Fibroblast of skin of abdomen (primary cell): ENCODE measurements at places on chromosomes 7 and 10.

GRCh38 chr10:60138842-60139241 is 232.5 kb upstream of the CCDC6 start:
- no peak for DNase-seq

DNA sequence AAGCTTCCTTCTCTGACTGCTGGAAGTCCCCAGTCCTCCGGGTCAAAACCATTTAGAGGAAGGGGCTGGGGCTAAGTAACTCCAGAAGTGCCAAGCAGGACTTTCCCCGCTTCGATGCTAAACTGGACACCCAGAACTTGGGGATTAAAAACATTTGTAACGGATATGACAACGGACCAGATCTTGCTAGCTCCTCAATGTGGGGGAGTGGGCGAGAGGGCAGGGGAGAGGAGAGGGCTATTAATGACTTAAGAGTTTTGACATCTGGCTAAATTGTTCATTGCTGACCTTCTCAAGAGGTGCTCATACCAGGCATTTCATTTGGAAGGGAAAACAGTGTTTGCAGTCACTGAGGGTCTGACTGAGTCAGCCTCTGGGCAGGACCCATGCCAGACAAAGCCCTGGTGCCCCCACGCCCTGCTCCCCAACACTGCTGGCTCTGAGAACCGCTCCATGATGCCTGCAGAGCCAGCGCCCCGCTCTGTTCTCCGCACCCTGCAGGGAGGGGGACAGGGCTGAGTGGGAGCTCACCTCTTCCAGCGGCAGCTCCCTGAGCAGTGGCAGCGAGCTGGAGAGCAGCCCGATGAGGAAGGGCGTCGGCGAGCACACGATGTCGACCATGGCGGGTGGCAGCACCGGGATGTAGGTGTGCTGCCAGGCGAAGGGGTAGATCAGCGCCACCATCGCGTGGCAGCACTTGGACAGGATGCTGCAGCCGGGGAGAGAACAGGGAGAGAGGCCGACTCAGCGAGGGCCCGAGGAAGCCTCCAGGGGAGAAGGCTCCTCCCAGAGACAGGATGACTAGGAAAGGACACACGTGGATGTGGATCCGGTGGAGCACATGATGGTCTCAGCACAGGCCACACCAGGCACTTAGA is 47.7 kb upstream of the MKRN1 start:
- no peak for DNase-seq

GRCh38 chr7:19020062-19020461 is 97.4 kb downstream of the TWIST1 start:
- DNase-seq = peak; percentile 17

GRCh38 chr7:44637788-44638594 is 31.6 kb downstream of the OGDH start:
- peak; percentile 70 for DNase-seq

DNA sequence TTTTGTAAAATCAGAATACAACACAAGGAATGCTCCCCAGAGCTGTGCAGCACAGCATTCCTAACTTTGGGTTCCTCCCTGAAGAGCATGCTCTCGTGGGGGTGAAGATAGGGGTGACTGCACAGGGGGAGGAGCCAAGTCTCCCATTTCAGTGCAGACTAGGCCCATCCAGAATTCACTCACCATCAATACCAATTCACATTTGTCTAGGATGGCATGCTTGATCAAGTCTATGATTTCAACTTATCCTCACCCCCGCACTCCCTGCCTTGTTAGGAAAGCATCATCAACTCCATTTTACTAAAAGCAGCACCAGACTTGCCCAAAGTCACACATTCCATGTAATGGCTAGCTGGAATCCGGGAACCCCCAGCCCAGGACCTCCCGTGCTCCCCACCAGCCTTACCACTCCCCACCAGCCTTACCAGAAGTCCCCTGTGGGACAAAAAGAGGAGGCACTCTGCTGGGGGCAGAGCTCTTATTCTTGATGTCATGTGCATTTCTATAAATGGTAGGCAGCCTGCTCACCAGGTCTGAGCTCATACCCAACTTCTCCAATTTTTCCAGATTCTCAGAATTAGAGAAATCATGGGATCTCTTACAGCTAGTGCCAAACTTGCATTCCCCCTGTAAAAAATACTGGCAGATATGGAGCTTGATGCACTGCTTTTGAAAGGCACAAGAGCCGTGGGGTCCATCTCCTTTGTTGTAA is 6.2 kb downstream of the PARP12 start:
- DNase-seq = no peak

GRCh38 chr10:31650010-31650409 is 278.6 kb downstream of the ARHGAP12 start:
- DNase-seq = peak; percentile 94

GRCh38 chr7:129160161-129160905 is 15.8 kb downstream of the TSPAN33 start:
- no peak for DNase-seq

GRCh38 chr10:5956146-5956936 is 21.0 kb downstream of the IL15RA start:
- no peak for DNase-seq

DNA sequence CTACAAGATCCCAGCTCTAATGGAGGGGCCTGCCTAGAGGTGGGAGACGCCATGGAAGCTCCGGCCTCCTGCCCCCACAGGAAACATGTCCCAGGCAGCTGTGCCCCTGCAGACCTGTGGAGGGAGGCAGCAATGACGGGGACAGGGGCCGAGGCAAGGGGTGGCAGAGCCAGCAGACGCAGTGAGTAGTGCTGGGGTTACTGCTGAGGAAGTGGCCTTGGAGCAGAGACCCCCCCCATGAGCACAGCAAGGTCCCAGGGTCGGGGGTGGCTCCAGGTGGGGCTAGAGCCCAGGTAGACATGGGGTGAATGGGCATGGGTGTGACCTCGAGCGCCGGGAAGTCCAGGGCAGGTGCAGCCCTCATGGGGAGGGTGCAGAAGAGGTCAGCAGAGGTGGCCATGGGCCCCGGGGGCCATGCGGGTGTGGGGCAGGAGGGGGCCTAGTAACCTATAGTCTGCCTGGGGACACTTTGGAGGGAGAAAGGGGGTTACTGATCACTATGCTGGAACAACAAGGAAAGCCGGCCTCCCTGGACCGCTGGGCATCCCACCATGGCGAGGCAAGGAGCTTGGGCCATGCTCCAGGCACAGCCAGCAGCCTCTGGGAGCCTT is 45.5 kb downstream of the JAKMIP3 start:
- DNase-seq = no peak

DNA sequence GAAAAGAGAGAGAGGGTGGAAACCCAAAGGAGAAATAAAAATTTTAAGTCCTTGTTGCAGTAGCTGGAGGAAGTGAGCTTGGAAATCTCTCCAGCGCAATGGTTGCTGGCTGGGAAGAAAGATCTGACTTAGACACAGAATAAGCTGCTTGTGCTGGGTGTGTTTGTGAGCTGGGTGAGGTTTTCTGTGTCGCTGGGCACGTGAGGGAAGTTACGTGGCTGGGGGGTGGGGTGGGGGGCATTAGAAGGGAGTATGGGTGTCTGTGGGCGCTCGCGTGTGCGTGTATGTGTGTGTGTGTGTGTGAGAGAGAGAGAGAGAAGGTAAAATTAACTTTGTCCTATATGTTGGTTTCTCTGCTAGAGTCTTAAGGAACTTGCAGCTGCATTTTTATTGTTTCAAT is 11.6 kb downstream of the TCF7L2 start:
- no peak for DNase-seq

GRCh38 chr10:106440355-106440754 is 724.2 kb downstream of the SORCS1 start:
- DNase-seq = peak; percentile 77

- DNase-seq = no peak
Measured at GRCh38 chr7:55565681-55566080, 6.6 kb downstream of the VOPP1 start.

- no peak for DNase-seq
Measured at GRCh38 chr10:126948355-126949160, 43.3 kb downstream of the DOCK1 start.

GRCh38 chr7:13259930-13260329 is 572.5 kb downstream of the ARL4A start:
- DNase-seq = no peak

DNA sequence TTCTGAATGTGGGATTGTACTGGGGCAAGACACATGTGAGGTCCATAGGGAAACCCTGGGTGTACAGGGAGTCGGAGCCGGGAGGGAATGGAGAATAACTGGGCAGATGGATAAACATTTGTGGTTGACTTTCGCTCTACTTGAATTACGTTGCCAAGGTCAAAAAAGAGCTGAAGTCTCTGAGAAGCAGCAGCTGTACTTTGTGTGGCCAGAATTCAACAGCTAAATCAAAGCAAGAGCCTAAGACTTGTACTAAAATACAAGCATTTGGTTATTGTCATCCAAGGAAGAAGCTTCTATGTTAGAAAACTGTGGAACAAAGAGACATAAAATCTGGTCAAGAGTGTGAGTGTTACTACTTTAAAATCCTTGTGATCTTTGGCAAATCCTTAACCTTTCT is 457.2 kb downstream of the ARL4A start:
- peak; percentile 6 for DNase-seq

- DNase-seq = no peak
Measured at GRCh38 chr10:22997096-22997495, 69.2 kb downstream of the ARMC3 start.

DNA sequence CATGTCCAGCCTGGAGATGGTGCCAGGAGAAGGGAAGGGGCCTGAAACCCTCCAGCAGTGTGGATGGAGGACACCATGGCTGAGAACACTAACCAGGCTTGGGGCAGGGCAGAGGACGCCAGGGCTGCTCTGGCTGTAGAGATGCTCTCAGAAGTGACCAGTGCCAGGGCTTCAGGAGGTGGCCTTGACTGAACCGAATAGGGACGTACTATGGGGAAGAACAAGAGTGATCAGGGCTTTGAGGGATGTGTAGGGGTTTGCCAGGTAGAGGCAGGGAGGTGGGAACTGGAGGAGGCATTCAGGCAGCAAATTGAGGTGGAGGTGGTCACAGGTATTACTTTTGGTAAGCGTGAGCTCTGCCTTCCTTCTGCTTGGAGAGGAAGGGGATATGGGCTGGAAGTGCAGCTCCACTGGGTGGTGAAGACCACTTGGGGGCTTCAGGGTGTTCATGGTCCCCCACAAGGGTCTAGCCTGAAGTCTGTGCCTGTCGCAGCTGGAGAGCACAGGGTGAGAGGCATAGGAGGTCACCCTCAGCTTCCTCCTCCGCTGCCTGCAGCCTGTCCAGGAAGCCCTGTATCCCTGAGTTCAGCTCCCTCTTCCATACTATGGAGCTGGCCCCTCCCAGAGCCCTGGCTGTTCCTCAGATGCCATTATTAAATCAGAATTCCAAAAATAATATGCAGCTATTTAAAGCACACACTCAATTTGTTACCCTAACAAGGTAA is 27.8 kb downstream of the ADCY1 start:
- no peak for DNase-seq

DNA sequence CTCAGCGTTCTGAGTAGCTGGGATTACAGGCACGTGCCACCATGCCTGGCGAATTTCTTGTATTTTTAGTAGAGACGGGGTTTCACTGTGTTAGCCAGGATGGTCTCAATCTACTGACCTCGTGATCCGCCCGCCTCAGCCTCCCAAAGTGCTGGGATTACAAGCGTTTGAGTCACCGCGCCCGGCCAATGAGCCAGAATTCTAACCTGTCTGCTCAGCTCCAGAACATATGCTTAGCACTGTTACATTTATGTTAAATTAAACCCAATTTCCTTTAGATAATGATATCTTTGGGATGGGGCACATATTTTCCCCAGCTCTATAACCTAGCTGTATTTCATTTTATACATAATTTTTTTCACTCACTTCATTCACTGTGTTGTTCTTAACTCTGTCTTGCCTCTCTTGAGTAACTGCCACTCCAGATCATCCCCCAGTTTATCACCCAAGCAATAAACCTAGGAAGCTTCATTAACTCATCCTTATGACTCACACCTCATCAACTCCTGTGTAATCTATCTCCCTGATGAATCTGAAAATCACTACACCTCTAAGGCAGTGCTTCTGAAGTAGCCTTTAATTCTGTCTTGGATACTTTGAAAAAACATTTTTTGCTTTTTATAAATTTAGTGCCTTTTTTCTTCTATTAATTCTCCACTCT is 559.7 kb upstream of the ZWINT start:
- DNase-seq = no peak

GRCh38 chr7:66804001-66804400 is 63.5 kb downstream of the RABGEF1 start:
- DNase-seq = no peak

- no peak for DNase-seq
Measured at GRCh38 chr7:84281518-84281917, 86.9 kb upstream of the SEMA3A start.

DNA sequence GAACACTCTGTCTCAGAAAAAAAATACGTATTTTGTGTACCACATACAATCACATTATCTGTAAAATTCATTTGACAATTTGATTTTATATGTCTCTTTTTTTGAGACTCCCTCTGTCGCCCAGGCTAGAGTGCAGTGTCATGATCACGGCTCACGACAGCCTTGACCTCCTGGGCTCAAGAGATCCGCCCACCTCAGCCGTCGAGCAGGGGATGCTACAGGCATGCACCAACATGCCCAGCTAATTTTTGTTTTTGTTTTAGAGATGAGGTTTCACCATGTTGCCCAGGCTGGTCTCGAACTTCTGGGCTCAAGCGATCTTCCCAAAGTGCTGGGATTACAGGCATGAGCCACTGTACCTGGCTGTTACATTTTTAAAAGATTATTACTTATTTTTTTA is 11.6 kb upstream of the BAZ1B start:
- no peak for DNase-seq

DNA sequence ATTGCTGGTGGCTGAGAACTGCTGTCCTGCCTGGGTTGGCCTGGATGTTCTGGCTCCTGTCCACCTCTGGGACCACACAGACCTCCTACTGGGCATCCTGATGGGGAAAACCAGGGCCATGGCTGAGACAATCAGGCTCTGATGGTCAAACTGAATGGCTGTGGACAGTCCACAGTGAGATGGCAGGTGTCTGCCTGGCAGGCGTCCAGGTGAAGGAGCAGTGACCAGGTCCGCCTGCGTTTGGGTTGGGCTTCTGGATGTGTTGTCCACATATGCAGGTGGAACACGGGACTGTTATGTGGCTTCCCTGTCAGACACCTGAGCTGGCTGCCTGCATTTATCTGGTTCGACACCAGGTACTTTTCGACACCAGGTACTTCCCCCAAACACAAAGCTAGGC is 241.7 kb downstream of the BUB3 start:
- no peak for DNase-seq

GRCh38 chr10:58275261-58275660 is 6.3 kb downstream of the CISD1 start:
- no peak for DNase-seq

- no peak for DNase-seq
Measured at GRCh38 chr10:45373576-45374349, at the start of gene ALOX5. Gene ALOX5 (plus strand): TSS chr10:45374216. CDS start chr10:45374280, 64 bp downstream.

GRCh38 chr7:93028610-93029009 is 89.2 kb downstream of the SAMD9 start:
- no peak for DNase-seq

DNA sequence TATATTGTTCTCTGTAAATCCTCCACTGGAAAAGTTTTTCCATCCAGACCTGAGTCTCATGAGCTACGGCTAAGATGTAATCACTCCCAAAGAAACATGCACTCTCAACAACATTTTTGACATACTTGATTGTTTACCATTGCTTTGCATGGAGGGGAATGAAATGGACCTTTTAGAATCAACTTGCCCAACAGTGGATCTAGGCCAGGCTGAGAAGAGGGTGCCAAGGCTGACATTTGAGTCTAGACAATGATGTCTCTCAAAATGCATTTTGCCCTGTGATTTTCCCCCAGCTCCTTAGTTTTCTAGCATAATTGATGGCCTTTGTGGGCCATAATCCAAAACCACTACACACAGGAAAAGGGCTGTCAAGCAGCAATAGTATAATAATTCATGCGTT is 297.9 kb upstream of the KLF6 start:
- peak; percentile 76 for DNase-seq

GRCh38 chr10:17735166-17735941 is 16.6 kb upstream of the TMEM236 start:
- DNase-seq = no peak

GRCh38 chr7:48011951-48012350 is 17.0 kb downstream of the SUN3 start:
- no peak for DNase-seq
